NCI-H526 treated with DMSO at 0.1 percent for 48 hours (cell line): ENCODE measurements at places on chromosomes 7 and 10.

- DNase-seq: no peak
Observed at GRCh38 chr7:154424350-154424749, 372.2 kb downstream of the DPP6 start.

DNA sequence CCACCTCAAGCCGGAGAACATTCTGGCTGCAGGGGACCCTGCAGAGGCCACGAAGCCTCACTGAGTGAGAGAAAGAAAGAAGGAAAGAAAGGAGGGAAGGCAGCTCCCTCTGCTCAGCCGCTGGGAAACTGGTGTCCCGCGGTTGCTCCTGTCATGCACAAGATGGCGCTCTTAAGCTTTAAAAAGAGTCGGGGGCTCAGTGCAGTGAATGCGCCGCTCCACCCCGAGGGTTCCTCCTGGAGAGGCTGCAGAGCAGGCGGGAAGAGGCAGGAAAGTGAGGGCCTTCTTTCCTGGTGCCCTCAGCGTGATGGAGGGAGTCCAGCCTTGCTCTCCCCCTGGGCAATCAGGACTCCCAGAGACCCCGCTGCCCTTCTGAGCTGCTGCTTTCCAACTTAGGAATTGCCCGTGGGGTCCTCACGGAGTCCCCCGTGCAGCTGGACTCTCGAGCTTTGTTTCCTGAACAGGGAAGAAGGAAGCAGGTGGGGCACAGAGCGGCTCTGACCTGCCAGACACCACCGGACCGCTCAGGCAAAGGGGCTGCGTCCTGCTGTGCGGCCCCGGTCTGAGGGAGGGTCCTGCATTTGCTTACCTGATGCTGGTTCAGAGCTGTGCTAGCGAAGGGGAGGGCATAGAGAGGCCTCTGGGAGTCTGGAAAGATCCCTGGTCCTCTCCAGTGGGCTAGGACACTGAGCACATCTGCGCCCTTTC is 141.9 kb upstream of the MKI67 start:
- peak; percentile 4 for DNase-seq

DNA sequence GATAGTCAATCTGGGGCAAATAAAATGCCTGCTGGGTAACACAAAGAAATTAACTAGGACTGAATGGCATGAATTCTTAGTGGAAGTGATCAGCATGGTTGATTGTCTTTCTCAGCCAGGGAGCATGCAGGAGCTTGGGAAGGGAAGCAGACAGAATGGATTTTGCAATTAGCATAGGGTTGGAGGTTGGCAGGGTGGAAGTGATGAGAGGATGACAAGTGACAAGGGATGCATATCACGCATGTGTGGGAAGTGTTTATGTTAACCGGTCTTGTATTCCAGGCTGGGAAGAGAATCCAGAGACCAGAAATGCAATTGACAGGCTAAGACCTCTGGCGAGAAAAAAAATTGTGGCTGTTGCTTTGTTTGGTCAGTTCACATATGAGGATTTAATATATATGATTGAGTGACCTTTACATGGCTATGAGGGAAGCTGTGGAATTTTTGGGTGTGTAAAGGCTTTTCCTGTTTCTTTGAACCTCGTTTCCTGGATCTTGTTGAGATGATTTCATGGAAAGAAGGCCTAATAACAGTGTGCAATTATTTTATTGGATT is 8.3 kb downstream of the MDFIC start:
- no peak for DNase-seq

- no peak for DNase-seq
Observed at GRCh38 chr7:130947792-130948580, 214.0 kb upstream of the KLF14 start.

- no peak for DNase-seq
Observed at GRCh38 chr7:125504848-125505247, 575.2 kb upstream of the POT1 start.

GRCh38 chr7:30474893-30475292 is 3.7 kb downstream of the NOD1 start:
- DNase-seq: no peak

DNA sequence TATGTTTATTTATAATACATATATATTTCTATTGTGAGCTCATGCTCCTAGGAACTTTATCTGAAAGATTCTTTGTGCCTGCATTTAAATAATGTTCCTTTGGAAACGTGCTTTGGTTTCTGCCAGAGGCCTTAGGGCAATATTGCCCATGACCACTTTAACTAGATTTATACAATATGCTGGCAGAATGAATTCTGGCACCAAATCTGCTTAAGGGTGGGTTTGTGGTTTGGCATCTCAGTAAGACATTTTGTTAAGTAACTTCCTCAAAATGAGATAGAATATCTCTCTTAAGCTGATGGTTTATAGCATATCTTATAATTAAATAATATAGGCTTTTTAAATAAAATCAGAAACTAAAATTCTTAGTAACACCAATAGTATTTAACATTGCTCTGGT is 252.9 kb downstream of the RNLS start:
- DNase-seq: no peak

- DNase-seq: no peak
Observed at GRCh38 chr7:46763344-46763743, 818.6 kb downstream of the TNS3 start.

DNA sequence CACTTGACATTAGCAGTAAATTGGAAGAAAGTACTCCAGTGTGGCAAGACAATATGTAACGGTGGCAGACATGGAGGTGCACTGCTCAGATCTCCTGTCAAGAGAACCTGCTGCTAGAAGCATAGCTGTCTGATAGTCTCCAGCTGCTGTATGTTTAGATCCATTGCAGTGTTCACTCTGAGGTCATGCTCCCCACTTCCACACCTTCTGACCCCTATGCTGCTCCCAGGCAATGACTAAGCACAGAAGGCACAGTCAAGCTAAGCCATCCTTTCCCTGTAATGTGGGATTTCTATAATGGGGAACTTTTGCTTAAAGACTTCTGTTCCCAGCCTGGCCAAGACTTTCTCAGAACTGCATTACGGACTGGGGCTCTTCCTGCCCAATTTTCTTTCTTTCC is 315.8 kb downstream of the HPSE2 start:
- DNase-seq: no peak

- DNase-seq: no peak
Observed at GRCh38 chr7:51309361-51310130, 7.1 kb downstream of the COBL start.
